Thoracic aorta (tissue), 2 donors: ENCODE measurements at places on chromosomes 7 and 10. TPM values are rescaled to one million over a fixed set of nuclear protein-coding genes. Genes with fewer than 3 reads are reported as not detected.

TMEM270 gene
- not detected for total RNA-seq

DNA sequence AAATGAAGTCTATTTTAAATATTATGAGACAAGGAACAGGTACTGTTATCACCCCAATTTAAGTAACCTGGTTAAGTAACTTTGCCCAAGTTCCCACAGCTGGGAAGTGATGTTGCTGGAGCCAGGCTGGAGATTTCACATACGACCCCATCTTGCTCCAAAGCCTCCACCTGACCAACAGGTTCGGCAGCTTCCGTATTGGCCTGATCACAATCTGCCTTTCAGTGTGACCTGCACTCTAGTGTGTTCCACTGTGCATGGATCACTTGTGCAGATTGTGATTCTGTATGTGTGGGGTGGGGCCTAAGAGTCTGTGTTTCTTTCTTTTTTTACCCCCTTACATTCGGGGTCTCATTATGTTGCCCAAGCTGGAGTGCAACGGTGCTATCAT, 66.1 kb downstream of the PRTFDC1 start:
- DNase-seq, result no peak
- H3K4me3 ChIP-seq, result no peak overlapping the region
- H3K27me3 ChIP-seq, result no peaks in the 10 kb centered on the region

- DNase-seq, result no peak
- H3K36me3 ChIP-seq, result no peaks in the 10 kb centered on the region
- no peak overlapping the region for H3K4me3 ChIP-seq
- peaks cover 4% of the 10 kb centered on the region for H3K4me1 ChIP-seq
- no peaks in the 10 kb centered on the region for H3K27me3 ChIP-seq
These were observed 19.5 kb upstream of the CARD11 start for GRCh38 chr7:3063016-3063753.

GRCh38 chr7:30594540-30595435, at the start of gene GARS1:
Gene GARS1 (plus strand): TSS chr7:30594878. CDS start chr7:30594922, 44 bp downstream.
- H3K4me1 ChIP-seq, result peaks cover 8% of the 10 kb centered on the region
- peak within 1 kb of the TSS; percentile 97 for H3K4me3 ChIP-seq
- no peaks in the 10 kb centered on the region for H3K27me3 ChIP-seq
- H3K36me3 ChIP-seq, result peaks cover under 1% of the 10 kb centered on the region

DNA sequence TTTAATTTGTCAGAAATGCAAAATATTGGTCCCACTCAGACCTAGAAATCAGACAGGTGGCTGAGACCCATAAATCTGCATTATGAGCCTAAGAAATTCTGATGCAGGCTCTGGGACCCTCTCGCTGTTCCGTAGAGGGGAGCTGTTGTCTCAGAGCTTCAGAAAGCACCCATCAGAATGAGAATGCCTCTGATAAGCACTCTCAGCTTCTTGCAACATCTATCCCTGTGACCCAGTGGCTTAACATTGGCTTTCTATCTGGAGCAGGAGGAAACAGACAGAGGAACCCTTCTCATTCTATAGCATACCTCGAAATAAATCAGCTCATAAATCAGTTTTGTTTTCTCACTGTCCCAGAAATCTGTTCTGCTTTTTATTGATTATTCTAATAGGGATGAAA, 184.6 kb upstream of the SP4 start:
- H3K27me3 ChIP-seq, result no peaks in the 10 kb centered on the region
- DNase-seq, result no peak
- no peak overlapping the region for H3K27ac ChIP-seq

EN2 gene
- total RNA-seq, result 0.27 TPM

FRMPD2 gene
- not detected for total RNA-seq

GRCh38 chr7:30062587-30062986, 34.4 kb downstream of the PLEKHA8 start:
- no peaks in the 10 kb centered on the region for H3K27me3 ChIP-seq
- no peaks in the 10 kb centered on the region for H3K4me1 ChIP-seq

GRCh38 chr10:120436439-120437112, 20.5 kb upstream of the PLPP4 start:
- no peak overlapping the region for H3K27ac ChIP-seq
- H3K4me3 ChIP-seq, result no peak overlapping the region
- DNase-seq, result no peak
- H3K27me3 ChIP-seq, result no peaks in the 10 kb centered on the region
- no peaks in the 10 kb centered on the region for H3K36me3 ChIP-seq

DNA sequence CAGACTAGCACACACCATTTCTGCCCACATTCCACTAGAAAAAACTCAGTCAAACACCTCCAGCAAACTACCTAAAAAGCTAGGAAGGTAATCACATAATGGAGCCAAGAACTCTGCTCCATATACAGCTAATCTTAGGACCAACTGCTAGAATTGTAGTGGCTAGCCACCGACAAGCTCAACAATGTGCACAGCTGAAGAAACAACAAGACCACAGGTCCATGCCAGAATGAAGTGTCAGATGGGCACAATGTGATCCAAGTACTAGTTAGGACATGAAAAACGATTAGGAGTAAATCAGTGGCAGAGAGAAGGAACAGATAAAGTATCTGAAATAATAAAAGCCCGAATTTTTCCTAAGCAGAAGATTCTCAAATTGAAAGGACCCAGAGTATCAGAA, 38.6 kb downstream of the TMEM106B start:
- no peak for DNase-seq
- no peaks in the 10 kb centered on the region for H3K36me3 ChIP-seq
- H3K27ac ChIP-seq, result no peak overlapping the region
- H3K27me3 ChIP-seq, result no peaks in the 10 kb centered on the region

OR2A12 gene
- not detected for total RNA-seq

DNA sequence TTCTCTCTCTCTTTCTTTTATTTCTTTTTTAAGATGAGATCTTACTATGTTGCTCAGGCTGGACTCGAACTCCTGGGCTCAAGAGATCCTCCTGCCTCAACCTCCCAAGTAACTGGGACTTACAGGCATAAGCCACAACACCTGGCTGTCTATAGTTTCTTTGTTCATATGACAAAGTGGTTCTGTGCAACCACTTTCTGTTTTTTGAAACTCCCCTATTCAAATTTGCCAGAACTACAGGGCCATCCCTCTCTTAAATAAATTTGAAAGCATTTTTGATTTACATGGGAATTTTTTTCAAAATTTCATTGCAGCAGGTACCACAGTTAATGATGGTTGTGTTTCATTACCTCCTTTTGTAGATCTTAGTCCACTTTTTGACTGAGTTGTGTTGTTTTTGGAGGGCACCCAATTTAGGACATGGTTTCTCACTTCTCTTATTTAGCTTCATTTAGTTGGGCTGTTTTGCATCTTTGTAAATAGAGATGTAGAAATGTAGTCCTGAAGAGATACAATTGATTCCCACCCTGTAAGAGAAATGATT, 119.2 kb downstream of the LRRC4 start:
- no peak overlapping the region for H3K27ac ChIP-seq
- peaks cover 20% of the 10 kb centered on the region for H3K4me1 ChIP-seq
- H3K4me3 ChIP-seq, result no peak overlapping the region
- DNase-seq, result no peak
- H3K27me3 ChIP-seq, result no peaks in the 10 kb centered on the region

GRCh38 chr10:29482591-29483431, 152.0 kb downstream of the SVIL start:
- no peak for DNase-seq
- H3K27me3 ChIP-seq, result no peaks in the 10 kb centered on the region
- H3K27ac ChIP-seq, result peak overlapping the region; percentile 54

DNA sequence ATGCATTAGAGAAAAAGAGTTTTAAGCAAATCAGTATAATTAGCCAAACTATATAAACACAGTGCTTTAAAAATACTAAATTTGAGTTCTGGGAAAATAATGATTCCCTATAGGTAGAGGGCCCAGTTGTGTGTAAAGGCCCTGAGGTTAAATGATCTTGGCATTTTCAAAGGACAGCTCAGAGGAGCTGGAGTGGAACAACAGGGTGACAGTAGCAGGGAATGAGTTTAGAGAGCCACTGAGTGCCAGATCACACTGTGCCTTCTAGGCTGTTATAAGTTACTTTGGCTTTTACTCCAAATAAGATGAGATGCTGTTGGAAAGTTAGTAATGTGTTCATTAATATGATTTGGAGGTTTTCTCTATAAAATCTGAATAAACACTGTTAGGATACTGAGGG, 34.6 kb downstream of the VWDE start:
- H3K36me3 ChIP-seq, result no peaks in the 10 kb centered on the region
- no peaks in the 10 kb centered on the region for H3K27me3 ChIP-seq
- no peak overlapping the region for H3K27ac ChIP-seq
- DNase-seq, result no peak

- peaks cover 11% of the 10 kb centered on the region for H3K27me3 ChIP-seq
- peak overlapping the region; percentile 66 for H3K4me3 ChIP-seq
- no peak for DNase-seq
These were observed 1.0 kb downstream of the MMD2 start for GRCh38 chr7:4957847-4958476.

- H3K4me3 ChIP-seq, result no peak overlapping the region
- H3K36me3 ChIP-seq, result no peaks in the 10 kb centered on the region
- DNase-seq, result no peak
- H3K4me1 ChIP-seq, result no peaks in the 10 kb centered on the region
- H3K27me3 ChIP-seq, result no peaks in the 10 kb centered on the region
These were observed 108.4 kb downstream of the SFMBT2 start for GRCh38 chr10:7302392-7302906.
